ENCODE measurements at places on chromosomes 11 and 22.
A peak's percentile ranks its signal among the peaks of the same experiment; 100 is the strongest.

DNA sequence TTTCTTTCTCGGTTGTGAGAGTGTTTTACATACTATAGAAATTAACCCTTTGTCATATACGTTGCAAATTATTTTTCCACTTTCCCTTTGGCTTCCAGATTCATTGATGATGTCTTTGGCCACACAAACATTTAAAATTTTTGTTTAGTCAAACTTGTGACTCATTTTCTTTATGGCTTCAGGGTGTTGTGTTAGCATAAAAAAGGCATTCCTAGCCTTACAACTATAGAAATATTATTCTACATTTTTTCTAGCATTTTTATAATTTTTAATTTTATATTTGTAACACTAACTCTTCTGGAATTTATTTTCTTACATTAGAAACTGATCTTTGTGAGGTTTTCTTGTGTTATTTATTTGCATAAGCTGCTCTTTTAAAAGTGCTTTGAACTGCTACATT lies 12.1 kb downstream of the GRIA4 start:
- no peak for DNase-seq

DNA sequence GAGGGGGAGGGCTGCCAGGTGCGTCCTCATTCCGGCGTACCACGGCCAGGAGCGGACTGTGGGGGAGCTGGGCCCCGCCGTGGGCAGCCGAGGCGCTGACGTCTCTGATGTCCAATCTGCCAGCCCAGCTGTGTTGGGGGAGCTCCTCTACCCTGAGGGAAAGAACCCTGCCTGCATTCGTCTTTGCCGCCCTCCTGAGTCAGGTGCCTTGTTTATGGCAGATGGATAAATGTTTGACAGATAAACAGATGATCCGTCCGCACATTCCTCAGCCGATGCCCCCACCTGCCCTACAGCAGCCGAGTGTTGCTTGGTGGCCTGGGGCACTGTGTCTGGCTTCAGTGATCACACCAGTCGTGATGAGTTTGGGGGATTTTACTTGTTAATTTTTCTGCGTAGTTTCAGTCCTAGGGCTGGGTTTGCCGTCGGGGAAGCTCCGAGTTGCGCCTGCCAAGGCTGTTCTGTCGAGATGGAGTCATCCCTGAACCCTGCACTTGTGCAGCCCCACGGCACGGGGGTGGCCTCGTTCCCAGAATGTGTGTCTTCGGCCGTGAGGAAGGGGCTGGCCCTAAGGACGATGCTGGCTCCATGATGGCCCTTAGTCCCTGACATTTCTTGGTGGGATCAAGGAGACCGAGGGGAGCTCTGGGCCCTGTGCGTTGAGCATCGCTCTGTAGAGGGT lies 1083.9 kb downstream of the BRD1 start:
- DNase-seq: no peak

- no peak for DNase-seq
These were observed 303.9 kb downstream of the ETS1 start for GRCh38 chr11:128283451-128283850.

- no peak for DNase-seq
These were observed 167.1 kb downstream of the ETS1 start for GRCh38 chr11:128420265-128420664.

- peak; percentile 68 for DNase-seq
These were observed 9.5 kb upstream of the CBX6 start for GRCh38 chr22:38881464-38881871.

DNA sequence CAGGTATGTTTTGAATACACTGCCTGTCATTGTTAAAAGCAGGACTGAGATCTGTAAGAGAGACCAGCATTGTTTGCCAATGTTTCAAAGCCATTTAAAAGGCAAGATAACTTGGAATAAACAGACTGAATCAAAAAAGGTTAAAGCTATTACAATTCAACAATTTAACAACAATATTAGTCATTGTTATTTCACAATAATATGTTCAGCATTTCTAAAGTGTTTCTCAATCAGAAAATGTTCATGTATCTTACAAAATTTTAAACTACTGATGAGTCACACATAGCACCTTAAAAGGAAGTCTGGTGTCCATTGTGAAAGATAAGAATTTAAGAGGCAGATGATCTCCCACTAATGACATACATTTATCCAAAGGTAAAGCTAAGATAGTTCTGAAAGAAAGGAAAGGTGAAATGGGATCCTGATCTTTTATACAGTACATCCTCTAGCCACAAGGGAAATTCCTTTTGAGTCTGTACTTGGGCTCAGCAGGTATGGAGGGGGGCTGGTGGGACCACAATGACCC lies 79.7 kb downstream of the MAML2 start:
- DNase-seq: no peak

DNA sequence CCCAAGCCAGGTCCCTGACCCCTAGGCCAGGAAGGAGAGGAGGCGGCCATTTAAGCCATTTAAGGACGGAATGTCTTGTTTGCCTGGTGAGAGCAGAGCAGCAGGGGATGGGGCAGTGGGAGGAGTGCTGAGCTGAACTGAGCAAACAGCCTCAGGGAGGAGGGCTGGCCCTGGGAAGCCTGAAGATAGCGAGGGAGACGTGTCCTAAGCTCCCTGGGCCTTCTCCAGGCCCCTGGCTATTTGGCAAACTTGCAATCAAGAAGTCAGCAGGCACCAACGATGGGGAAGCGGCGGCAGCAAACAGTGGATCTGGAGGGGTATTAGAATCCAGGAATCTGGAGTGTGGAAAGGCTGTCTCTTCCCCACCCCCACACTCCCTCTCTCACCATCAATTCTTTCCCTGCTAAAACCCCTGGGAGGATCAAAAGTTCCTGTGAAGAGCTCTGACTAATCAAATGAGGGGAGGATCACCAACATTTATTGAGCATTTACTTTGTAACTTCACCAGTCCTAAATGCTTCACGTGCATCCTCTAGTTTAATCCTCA lies 8.8 kb downstream of the BCL9L start:
- DNase-seq: no peak

GRCh38 chr22:47124961-47125360 lies 362.5 kb downstream of the TBC1D22A start:
- DNase-seq: no peak

DNA sequence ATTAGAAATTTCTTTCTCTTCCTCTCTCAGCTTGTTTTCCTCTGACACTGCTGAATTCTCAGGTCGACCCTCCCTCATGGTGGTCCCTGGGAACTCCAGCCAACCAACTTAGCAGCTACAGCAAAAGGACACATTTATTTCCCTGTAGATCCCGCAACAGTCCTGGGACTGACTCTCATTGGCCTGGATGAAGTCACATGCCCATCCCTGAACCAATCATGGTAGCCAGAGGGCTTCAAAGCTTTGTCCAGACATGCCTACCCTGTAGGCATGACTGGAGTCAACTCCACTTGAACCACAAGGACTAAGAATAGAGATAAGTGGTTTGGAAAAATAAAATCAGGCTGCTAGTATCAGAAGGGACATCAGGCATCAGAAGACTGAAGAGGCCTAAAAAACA lies 84.6 kb upstream of the LRRC55 start:
- no peak for DNase-seq

DNA sequence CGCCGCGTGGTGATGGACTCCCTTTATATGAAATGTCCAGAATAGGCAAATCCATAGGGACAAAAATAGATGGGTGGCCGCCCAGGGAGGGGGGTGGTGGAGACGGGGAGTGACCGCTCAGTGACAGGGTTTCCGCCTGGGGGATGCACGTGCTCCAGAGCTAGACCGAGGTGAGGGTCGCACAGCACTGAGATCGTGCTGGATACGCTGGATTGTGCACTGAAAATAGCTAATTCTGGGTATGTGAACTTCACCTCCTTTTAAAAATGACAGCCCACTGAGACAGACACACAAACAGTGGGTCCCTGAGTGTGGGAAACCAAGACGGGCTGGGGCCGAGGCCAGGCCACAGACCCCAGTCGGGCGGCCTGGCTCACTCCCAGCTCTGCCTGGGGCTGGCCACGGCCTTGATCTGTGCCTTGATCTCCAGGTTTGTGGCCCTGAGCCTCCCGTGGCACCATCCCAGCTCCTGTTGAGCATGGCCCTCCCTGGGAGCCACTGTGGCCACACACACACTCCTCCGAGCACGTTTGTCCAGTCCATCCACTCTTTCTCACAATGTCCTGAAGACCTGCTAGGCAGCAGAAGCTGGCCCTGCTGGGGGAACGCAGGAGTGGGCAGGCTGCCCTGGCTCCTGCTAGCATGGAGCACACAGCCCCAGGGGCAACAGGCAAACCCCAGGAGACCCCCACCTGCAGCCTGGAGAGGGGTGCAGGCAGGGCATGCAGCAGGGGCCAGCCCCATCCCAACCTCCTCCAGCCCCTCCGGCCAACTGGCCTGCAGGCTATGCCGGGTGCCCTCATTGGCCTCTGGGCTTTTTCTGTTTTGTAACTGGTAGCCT lies 41.0 kb upstream of the TH start:
- DNase-seq: no peak

GRCh38 chr11:86484795-86485166 lies 110.1 kb downstream of the CCDC81 start:
- no peak for DNase-seq

- no peak for DNase-seq
These were observed 2.6 kb downstream of the CNTF start for GRCh38 chr11:58625086-58625485.

- DNase-seq: no peak
These were observed 16.2 kb upstream of the LDLRAD3 start for GRCh38 chr11:35927682-35928081.

- no peak for DNase-seq
These were observed 796.3 kb upstream of the RAG2 start for GRCh38 chr11:37394236-37394870.

GRCh38 chr11:44623731-44624491 lies 58.4 kb downstream of the CD82 start:
- no peak for DNase-seq

- no peak for DNase-seq
These were observed 39.2 kb downstream of the P4HA3 start for GRCh38 chr11:74272276-74272675.

DNA sequence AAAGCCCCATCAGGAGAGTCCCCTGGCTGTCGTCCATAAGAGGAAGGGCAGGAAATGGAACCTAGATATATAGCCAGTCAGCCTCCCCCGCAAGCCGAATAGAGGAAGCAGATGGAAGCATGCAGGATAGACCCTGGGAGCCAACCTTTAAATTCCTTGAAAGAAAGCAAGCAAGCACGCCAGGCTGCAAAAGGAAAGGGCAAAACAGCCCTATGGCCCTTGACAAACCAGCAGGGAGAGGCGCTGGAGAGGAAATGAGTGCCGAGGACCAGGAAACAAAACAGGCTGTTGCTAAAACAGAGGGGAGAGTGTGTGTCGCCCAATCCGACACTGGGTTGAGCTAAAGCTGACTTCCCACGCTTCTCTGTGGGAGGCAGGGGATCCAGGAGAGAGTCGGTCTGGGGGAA lies 203.5 kb upstream of the MTNR1B start:
- no peak for DNase-seq

DNA sequence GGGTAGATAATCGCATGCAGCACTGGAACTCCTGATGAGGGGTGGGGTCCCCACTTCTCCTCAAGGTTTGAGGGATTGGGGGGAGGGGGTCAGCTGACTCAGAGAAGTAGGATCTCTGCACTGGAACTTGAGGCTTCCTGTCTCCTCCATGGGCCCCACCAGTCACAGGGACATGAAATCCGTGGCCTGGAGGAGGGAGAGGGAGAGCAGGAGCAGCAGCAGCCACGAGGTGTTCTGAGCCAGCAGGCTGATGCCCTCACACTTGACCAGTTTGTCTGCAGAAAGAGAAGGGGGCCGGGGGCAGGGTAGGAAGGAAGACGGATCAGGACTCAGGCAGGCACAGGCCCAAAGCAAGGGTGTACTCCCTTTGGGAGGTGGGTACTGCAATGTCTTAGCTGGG lies 3.7 kb downstream of the THY1 start:
- DNase-seq: no peak

DNA sequence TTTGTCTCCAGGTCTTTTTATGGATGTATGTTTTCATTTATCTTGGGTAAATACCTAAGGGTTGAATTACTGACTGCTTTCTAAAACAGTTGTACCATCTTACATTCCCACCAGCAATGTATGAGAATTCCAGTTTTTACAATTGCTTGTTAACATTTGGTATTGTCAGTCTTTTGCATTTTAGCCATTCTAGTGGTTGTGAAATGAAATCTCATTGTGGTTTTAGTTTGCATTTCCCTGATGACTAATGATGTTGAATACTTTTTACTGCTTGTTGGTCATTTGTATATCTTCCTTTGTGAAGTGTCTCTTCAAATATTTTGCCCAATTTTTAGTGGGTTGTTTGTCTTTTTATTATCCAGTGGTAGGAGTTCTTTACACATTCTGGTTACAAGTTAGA lies 92.8 kb downstream of the ARFGAP2 start:
- DNase-seq: peak; percentile 44

- no peak for DNase-seq
These were observed 51.1 kb downstream of the SHANK2 start for GRCh38 chr11:71201231-71201630.

DNA sequence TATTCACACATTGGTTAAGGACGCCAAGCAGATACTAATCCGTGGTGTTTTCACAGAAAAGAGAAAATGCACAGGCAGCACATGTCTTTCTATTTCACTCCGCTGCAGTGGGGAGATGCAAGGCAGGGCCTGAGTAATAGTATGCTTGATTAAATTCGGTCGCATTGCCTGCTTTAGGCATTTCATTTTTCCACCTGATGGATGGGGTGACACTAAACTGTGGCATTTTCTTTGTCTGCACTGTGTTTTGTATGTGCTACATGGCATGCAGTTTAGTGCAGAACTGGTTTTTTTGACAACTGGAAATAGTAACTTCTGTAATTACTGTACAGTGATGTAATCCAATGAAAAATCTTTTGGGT lies 94.9 kb downstream of the SLC17A6 start:
- DNase-seq: no peak

GRCh38 chr11:63829823-63830489 lies 9.0 kb upstream of the MARK2 start:
- DNase-seq: no peak

DNA sequence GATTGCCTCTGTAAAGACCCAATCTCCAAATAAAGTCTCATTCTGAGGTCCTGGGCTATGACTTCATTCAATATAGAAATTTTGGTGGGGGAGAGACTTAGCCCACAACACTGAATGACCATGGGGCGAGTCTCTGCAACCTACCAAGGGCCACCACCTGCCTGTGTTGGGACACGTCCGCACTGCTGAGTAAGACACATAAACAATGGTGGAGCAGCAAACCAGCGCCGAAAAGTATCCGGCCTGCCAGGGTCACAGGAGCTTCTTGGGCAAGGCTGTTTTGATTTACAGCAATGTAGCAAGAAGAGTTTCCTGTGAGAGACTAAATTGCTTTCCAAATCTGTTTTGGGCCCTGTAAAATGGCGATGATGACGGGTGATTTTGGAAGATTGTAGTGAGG lies 122.3 kb downstream of the SHANK2 start:
- DNase-seq: no peak

DNA sequence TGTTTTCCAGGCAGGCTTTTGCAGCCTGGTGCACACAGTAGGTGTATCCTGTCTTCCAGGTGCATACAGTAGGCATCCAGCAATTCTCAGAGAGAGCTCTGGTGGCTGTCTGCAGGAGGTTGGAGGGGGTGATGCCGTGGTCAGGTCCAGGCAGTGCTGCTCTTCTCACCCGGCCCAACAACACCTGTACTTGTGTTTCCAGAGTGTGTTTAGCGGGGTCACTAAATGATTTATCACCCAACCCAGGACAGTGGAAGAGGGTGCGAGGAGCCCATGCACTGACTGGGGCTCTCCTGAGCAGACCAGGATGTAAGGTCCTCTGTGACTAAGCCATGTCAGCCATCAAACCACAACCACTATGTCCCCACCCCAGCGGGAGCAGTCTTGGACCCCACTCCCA lies 18.6 kb upstream of the FGF3 start:
- DNase-seq: no peak

- DNase-seq: no peak
These were observed 39.4 kb downstream of the SYTL2 start for GRCh38 chr11:85771568-85771967.

- DNase-seq: no peak
These were observed 15.6 kb downstream of the FLRT1 start for GRCh38 chr11:64051297-64051696.
